Prostate gland (tissue), 2 donors: ENCODE measurements at places on chromosomes 1 and 21. TPM values are rescaled to one million over a fixed set of nuclear protein-coding genes. Genes with fewer than 3 reads are reported as not detected.

DNA sequence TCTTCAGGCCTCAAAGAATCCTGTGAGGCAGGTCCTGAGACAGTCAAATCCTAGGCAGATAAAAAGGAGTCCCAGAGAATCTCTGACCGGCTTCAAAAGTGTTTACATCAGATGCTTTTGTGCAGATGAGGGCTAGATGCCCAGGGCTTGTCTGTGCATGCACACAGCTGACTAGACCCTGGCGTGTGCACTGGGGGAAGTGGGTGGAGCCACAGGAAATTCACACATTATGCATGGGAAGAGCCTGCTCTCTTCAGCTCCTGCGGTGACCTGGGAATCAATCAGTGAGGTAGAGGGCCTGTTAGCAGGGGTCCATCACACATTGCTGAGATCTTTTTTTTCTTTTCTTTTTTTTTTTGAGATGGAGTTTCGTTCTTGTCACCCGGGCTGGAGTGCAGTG, 36.6 kb upstream of the NHLH2 start:
- H3K36me3 ChIP-seq: no peaks in the 10 kb centered on the region
- H3K27me3 ChIP-seq: no peaks in the 10 kb centered on the region
- H3K27ac ChIP-seq: no peak overlapping the region
- H3K4me1 ChIP-seq: no peaks in the 10 kb centered on the region

The OR2L3 gene
- total RNA-seq: not detected

DNA sequence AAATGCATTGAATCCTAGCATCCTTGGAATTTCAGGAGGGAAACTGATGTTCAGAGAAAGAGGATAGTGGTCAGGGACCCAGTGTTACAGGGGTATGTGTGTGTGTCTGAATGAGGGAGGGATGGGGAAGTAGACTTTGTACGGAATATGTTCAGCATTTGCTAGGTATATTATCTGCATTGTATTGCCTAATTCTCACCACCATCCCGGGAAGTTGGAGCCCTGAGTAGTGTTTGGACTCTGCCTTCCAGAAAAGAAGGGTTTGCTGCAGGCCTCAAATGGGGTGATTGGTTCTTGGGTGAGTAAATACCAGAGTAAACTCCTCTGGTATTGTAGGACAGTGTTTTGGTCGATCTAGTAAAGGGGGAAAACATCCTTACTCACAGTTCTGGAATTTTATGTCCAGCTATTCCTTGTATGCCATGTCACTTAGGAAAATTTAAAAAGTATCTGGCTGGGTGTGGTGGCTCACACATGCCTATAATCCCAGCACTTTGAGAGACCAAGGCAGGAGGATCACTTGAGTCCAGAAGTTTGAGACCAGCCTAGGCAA, 7.1 kb upstream of the ZNF496 start:
- no peak overlapping the region for H3K4me3 ChIP-seq
- H3K4me1 ChIP-seq: no peaks in the 10 kb centered on the region
- no peaks in the 10 kb centered on the region for H3K36me3 ChIP-seq
- no peak overlapping the region for H3K27ac ChIP-seq

The CHI3L2 gene
- total RNA-seq: 10.6 TPM
